Activated CD8-positive, alpha-beta memory T cell treated with anti-CD3 and anti-CD28 coated beads for 24 hours (primary cell): ENCODE measurements at places on chromosomes 13 and 19.

DNA sequence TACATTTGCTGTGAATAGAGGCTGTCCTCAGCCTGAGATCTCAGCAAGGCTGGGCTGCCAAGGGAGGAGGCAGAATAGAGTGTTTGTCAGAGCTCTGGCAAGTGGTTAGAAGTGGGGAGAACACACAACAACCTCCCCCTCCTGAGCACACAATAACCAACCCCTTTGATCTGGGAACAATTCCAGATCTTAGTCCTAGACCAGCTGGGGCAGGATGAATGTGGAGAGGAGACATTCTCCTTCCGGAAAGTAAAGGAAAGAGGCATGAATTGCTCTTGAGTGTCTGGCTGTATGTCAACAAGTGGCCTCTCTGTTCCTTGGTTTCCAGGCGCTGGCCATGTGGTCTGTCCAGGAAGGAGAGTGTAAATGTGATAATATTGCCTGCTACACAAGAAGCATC, 114.9 kb upstream of the TMTC4 start:
- DNase-seq = no peak

DNA sequence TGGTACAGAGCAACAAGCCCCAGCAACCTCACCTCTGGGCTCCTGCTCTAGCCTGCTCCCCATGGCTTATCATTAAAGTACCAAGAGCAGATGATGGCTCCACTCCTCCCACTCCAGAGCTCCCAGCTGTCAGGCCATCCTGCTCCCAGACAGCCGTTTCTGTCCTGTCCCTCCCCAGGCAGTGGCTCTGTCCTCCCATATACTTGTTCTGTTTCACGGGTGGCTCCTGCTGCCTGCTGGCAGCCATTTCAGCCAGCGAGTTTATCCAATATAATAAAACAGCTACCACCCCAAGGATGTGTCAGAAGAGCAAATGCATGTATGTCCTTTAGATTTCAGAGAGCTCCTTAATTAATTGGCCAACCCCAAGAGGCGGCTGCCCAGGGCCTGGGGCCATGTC, 79.4 kb upstream of the VSTM2B start:
- peak; percentile 21 for DNase-seq

- DNase-seq = no peak
Observed at GRCh38 chr13:113229161-113229560, 19.7 kb downstream of the CUL4A start.

- DNase-seq = no peak
Observed at GRCh38 chr19:35120898-35121297, 5.3 kb downstream of the FXYD3 start.

GRCh38 chr13:51269039-51269438, 46.8 kb downstream of the FAM124A start:
- DNase-seq = no peak

DNA sequence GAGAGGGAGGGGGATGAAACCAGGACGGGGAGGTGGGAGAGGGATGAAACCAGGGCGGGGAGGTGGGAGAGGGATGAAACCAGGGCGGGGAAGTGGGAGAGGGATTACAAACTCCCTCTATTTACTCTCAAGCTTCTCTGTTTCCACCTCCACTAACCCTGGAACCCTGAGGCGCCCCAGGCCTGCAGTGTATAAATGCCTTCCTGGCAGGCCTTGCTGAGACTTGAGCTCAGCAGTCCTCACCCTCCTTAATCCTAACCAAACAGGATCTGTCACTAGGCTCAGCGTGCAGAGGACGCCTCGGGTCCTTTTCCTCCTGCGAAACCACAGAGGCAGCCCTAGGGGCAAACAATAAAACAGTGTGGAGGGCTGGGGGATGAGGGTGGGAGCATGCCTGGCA, 32.1 kb upstream of the OR1M1 start:
- no peak for DNase-seq
